HS-5 (cell line): ENCODE measurements at places on chromosomes 2 and 18.

- no peak for DNase-seq
Observed at GRCh38 chr2:222548992-222549391, 106.9 kb downstream of the FARSB start.

GRCh38 chr2:6644261-6644660, 221.4 kb downstream of the CMPK2 start:
- no peak for DNase-seq

- DNase-seq: no peak
Observed at GRCh38 chr2:3807853-3808252, 104.5 kb downstream of the DCDC2C start.

DNA sequence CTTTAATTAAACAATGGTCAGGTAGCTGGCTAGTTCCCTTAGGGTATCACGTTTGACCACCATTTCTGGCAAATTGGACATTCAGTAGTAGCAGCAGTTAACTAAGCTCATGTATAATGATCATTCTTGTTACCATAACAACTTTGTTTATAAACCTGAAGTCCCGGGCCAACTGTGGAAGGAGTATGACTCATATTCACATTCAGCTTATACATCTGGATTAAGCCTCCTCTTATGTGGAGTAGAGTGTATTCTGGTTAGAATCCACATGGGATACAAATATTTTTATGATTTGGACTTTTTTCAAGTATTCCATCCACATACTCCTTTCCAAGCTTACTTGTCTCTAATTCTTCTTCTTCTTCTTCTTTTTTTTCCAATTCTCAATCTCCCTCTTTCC, 70.3 kb upstream of the ZSWIM2 start:
- DNase-seq: peak; percentile 56

GRCh38 chr18:46167971-46168370, 63.8 kb downstream of the HAUS1 start:
- DNase-seq: no peak

- DNase-seq: peak; percentile 97
Observed at GRCh38 chr2:19711470-19712372, 190.1 kb downstream of the TTC32 start.

- no peak for DNase-seq
Observed at GRCh38 chr18:37430357-37431076, 135.1 kb downstream of the CELF4 start.

DNA sequence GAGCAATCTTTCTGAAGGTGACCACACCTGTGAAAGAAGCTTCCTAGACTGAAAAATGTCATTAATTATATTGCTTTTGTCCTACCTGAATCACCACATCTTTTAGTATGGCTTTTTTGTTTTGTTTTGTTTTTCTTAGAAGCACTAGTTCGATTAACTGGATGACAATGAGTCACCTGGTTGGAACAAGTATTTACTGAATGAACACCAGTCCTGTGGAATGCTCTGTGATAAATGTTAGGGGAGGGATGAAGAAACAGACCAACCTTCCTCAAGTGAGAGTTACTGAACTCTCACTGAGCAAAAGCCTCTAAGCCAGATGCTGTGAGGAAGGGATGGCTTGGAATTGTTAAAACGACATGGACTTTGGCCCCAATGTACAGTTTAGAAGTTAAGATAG, 26.8 kb upstream of the DCC start:
- no peak for DNase-seq

- DNase-seq: no peak
Observed at GRCh38 chr2:106996171-106996769, 110.3 kb upstream of the ST6GAL2 start.

DNA sequence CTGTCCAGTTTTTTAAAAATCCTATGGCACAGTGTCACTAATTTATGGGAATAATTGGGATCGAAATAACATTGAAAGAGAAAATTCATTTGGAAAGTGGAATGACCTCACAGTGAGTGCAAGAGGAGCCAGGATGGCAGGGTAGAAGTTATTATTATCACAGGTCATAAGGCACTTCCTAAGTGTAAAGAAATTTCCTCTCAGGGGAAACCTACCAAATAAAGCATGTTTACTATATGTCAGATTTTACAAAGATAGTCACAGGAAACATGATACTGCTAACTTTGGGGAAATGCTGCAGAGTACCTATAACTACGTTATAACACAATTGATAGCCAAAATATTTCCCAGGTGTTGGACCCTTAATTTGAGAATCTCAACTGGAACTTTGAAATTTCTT, 226.3 kb upstream of the SMAD7 start:
- DNase-seq: no peak

GRCh38 chr18:48682768-48683167, 143.9 kb downstream of the CTIF start:
- no peak for DNase-seq

DNA sequence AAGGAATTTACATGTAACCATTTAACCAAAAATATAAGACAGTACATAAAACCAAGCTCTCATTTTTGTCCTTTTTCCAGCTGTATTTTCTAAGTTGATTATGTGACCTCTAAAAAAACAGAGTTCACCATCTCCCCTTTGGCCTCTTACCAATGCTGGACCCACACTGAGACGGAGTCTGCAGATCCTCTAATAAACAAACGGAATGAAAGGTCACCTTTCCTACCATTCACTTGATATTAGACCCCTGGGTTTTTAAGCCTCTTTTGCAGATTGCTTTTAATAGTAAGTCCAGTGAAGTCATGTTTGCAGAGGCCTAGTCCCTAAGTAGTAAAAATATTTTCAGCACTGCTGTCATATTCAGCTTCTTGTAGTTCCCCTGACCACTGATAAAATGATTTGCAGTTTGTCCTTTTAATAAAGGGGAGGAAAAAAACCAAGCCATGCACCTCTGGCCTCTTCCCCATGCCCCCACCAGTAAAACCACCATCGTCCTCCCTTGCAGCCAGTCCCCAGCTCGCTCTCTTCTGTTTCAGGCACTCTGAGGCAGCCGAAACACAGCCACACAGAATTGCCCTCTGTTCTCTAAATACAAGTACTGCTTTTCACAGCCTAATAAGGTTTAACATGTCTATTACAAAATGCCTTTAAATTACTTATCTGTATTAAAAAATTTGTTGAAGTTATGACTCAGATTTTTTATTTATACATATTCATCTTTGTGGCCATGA, 427.5 kb downstream of the PARD3B start:
- no peak for DNase-seq

DNA sequence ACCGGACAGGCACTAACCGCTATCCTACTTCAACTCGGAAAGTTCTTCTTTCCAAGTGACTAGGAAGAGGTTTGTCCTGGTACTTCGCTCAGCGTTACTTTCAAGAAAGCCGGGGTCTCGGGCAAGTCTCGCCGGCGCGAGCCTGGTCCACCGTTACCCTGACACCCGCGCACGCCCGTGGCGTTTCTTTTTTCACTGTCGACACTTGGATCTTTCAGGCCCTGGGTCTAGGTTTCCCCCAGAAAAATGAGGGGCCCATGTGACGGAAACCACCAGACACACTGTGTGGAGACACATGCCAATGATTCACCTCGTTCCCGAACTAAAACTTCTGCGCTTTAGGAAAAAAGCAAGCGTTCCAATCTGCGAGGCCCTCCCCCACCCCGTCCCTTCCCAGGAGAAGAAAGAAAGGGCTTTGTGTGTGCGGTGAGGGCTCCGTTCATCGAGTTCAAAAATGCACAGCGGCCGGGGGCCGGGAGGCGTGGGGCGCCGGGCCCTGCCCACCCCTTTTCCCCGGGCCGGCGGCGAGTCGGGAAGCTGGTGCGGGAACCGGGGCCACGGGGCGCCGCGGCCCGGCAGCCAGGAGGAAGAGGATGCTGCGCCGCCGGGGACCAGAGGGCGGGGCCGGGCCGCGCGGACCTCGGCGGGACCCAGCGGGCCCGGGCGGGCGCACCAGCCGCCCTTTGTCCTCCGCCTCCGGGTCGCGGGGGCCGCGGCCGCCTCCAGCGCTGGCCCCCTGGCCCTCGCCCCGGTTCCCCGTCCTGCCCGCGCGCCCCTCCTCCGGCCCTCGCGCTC, 2.6 kb downstream of the ZNF521 start:
- peak; percentile 49 for DNase-seq

GRCh38 chr2:24222946-24223345, 48.1 kb downstream of the FAM228A start:
- DNase-seq: no peak

GRCh38 chr18:10053861-10054260, 140.0 kb downstream of the VAPA start:
- no peak for DNase-seq

- no peak for DNase-seq
Observed at GRCh38 chr2:112156152-112156986, 18.2 kb downstream of the FBLN7 start.

DNA sequence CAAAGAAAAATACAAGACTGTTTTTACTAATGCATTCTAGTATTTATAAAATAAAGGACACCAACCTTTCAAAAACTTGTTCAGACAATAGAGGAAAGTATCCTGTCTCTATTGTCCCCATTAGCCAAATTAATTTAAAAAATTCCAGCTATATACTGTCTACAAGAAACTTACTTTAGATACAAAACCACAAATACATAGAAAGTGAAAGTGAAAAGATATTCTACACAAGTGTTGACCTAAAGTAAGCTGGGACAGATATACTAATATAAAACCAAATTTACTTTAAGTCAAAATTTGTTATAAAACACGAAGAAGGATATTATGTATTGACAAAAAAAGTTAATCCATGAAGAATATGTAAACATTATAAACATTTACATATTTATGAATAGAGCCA, 893.3 kb upstream of the TMEFF2 start:
- DNase-seq: no peak

DNA sequence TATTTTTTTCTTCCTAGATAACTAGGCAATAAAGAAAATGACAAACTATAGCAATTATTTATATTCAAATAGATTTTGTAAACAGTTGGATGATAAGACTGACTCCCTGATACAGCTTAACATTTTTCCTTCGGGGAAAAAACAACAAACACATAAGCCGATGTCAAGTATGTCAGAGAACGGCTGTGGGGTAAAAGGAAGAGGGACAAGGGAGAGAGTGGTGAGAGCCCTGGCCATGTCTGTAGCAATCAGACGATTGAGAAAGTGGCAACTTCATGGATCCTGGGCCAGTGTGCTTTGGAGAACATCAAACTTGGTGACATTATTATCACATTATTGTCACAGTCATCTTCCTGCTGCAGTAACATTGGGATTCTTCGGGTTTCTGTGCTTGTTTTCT, 65.2 kb downstream of the RNF144A start:
- DNase-seq: no peak

DNA sequence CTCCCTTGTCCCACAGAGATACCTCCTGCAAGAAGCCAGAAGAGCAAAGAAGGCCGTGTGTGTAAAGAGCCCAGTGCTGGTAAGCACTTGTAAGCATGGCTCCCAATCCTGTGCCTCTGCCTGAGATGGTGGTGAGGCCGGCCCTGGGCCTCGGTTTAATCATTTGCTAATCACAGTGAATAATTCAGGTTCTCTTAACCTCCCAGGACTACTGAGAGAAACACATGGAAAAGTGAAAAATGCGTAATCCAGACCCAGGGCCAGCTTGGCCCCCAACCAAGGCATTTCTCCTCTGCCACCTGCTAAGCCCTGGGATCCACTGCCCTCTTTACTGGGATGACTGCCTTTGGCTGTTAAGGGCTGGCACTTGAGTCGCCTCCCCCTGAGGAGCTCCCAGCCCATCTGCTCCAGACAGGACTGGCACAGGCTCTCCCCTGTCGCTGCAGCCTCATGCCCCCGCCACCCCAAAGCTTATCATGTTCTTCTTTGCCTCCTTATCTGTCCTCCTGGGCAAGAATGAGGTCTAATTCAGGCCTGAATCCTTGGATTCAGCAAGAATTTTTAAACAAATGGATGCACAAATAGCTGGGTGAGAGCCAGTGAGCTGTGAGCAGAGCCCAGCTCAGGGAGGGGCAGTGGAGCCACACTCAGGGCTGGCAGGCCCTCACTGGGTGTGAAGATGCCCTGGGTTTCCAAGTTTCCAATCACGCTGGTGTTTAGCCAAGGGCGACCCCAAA, 193.9 kb upstream of the HS6ST1 start:
- no peak for DNase-seq

DNA sequence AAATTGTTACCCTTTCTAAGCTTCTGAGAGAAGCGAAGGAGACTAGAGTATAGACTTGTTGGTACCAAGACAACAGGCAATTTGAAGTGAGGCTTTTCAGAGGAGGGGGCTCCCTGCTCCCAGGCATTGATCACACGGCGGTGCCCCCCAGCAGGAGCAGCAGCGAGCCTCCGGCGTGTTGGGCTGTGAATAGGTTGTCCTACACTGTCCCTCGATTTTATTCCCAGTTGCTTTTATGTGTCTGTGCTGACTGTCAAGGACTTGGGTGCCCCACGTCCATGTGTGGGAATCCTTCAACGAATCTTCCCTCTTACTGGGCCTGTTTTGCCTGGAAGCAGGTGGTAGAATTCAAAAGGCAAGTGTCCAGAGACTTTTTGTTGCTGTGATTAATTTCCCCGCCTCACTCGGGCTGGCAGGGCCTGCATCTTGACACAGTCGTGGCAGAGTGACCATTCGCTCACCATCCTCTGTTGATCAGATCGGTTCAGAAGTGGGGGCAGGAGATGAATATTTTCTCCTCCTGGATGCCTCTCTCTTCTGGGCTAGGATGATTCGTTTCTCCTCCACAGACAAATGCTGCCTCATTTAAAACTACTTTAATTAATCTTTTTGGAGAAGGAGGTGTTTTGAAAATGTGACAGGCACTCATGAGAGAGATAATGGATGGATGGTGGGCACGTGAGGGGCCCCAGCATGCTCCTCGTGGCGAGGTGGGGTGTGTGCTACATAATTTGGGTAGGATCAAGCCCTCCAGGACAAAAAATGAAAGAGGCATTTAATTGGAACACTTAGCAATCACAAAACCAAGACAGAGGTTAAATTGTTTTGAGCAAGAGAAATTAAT, 77.6 kb downstream of the SMIM21 start:
- no peak for DNase-seq

GRCh38 chr2:134407154-134407890, 153.4 kb downstream of the MGAT5 start:
- DNase-seq: no peak

DNA sequence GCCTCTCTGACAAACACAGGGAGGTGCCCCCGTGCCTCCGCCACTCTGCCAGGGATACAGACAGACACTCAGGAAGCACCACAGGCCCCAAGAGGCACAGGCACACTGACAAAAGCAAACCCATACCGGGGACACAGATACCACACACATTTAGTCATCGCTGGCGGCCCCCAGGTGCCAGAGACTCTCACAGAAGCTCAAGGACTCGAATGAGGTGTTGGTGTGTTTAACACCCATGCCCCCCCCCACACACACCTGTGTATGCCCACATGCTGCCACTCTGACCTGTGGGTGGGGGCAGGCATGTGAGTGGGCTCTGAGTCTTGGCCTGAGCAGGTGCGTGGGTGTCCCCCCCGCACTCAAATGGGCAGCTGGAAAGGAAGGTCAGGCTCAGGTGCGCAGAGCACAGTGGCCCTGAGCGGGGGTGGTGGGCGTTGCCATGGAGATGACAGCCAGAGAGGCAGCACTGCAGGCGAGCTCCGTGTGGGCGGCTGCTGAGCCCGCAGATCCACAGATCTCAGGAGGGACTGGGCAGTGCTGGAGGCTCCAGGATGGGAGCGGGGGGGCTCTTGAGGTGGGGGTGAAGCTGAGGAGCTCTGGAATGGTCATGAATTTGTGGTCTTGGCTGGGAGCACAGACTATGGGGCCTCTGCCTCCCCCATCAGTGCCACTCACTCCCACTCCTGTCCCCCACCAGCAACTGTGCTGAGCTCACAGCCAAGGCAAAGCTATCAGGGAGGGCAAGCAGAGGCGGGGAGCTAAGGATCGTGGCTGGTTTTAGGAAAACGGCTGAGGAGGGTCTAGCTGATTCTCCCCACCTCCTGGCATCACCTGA, 73.9 kb upstream of the TAF1B start:
- DNase-seq: no peak

GRCh38 chr2:110221938-110222337, 9.6 kb upstream of the MTLN start:
- DNase-seq: no peak

GRCh38 chr2:11152591-11152990, 2.7 kb upstream of the SLC66A3 start:
- no peak for DNase-seq
